Aortic smooth muscle cell (primary cell): ENCODE measurements at places on chromosomes 3 and 15. TPM values are rescaled to one million over a fixed set of nuclear protein-coding genes. Genes with fewer than 3 reads are reported as not detected.

The LHFPL4 gene
- not detected in 2 replicates for total RNA-seq

The CCNB2 gene
- total RNA-seq = 24.0 and 25.8 TPM in 2 replicates

The RTP3 gene
- not detected in 2 replicates for total RNA-seq

The IVD gene
- total RNA-seq = 46.0 and 53.8 TPM in 2 replicates

The RCN2 gene
- total RNA-seq = 53.4 and 75.1 TPM in 2 replicates

The LINS1 gene
- 7.2 and 8.6 TPM in 2 replicates for total RNA-seq

The GRM2 gene
- 0.12 and 0.13 TPM in 2 replicates for total RNA-seq

The ATR gene
- 20.6 and 28.9 TPM in 2 replicates for total RNA-seq

The PYDC2 gene
- total RNA-seq = 0.68 TPM in 1 of 2 replicates, not detected in the other

The WDR93 gene
- under 0.01 and 0.06 TPM in 2 replicates for total RNA-seq

The FAM219B gene
- total RNA-seq = 38.2 and 38.7 TPM in 2 replicates

The KBTBD12 gene
- total RNA-seq = 0.12 TPM in 1 of 2 replicates, not detected in the other

The DZIP1L gene
- 18.2 and 26.0 TPM in 2 replicates for total RNA-seq

The POLQ gene
- 5.3 and 7.0 TPM in 2 replicates for total RNA-seq
